ENCODE measurements at places on chromosomes 6 and 20.
A peak's percentile ranks its signal among the peaks of the same experiment; 100 is the strongest.

- DNase-seq, result no peak
Measured at GRCh38 chr20:46430921-46431712, 24.7 kb upstream of the ELMO2 start.

- no peak for DNase-seq
Measured at GRCh38 chr6:166589337-166589731, 2.9 kb upstream of the RAMACL start.

- DNase-seq, result no peak
Measured at GRCh38 chr20:47770935-47771334, 14.3 kb downstream of the SULF2 start.

DNA sequence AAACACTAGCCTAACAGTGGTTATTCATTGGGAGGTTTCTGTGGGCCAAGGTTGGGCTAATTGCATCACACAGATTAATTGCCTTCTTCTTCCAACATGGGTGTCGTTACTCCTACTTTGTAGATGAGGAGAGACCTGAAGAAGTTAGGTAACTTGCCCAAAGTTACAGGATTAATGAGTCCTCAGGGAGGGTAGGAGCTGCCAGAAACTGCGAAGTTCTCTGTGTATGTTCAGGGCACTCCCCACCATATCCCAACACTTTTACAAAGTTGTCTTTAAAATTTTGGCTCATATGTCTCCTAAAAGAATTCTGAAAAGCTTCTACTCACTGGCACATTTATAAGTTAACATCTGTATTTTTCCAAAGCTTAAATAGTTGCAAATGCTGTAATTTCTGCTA, 323.5 kb upstream of the HSF2 start:
- no peak for DNase-seq

GRCh38 chr6:36516559-36516958, 30.7 kb downstream of the STK38 start:
- no peak for DNase-seq

GRCh38 chr20:22447447-22447778, 137.0 kb downstream of the FOXA2 start:
- DNase-seq, result no peak

GRCh38 chr20:62439218-62439617, 11.9 kb upstream of the RBBP8NL start:
- no peak for DNase-seq

DNA sequence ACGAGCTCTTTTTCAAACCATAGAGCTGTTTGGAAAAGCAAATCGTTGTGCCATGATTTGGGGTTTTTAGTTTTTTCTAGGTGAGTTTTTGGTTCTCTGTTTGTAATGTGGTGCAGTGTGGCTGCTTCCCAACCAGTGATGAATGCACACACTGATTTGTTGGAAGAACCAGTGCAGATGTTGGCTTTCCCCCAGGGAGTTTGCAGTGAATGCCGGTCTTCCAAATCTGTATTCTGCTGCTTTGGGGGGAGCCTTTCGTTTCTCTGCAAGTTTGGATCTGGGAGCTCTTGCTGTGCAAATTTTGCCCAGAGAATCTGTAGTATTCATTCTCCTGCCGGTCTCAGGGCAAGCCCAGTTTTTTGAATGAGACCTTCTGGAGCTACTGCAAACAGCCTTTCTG, 14.5 kb downstream of the HECA start:
- no peak for DNase-seq

GRCh38 chr20:5654557-5654956, 95.6 kb upstream of the SHLD1 start:
- no peak for DNase-seq

- no peak for DNase-seq
Measured at GRCh38 chr6:75275067-75275466, 9.5 kb downstream of the TMEM30A start.

DNA sequence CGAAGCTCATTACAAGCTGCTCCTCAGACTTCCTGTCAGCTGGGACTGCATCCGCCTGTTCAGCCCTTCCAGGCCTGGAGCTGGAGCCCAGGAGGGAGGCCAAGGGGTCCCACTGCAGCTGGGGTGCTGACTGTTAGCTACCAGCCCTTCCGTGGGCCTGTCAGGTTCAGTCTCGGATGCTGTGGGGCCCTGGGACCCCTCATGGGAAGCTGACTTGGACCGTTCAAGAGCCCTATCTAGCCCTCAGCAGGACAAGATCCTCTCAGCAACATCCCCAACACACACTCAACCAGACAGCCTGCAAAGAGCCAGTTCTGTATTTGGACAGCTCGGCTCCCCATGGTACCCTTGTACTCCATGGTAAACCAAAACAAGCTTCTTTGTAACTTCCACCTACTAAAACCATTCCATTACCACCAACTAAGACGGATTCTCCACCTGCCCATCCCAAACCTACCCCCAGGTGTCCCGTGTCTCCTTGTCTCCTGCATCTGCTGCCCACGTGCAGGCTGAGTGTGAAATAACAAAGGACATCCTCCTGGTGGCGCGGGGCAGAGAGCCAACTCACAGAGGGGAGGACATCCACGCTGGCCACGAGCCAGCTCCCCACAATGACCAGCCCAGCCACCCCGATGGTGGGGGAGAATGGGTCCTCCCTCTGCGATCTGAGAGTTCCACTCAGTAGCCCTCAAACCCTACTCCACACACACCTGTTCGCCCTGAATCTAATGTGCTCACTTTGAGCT, 111.2 kb downstream of the TAF4 start:
- DNase-seq, result no peak

DNA sequence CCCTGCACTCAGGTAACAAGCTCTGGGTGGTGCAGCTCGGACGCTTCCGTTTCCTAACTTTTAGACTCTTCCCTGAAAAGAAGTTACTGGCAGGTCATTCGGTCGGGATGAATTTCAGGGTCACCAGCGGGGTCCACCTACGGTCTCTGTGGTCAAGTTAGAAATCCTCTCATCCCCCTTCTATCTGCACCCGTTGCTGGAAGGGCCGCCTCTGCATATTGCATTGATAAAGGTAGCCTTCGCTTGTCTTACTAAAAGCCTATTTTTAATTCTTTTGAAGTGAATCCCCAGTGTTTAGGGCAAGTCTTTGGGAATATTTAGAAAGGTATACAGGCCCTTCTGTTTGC, 47.3 kb downstream of the LRRN4 start:
- DNase-seq, result no peak

GRCh38 chr6:116954938-116955337, 77.9 kb downstream of the RFX6 start:
- no peak for DNase-seq

- DNase-seq, result no peak
Measured at GRCh38 chr6:106077170-106077569, 9.0 kb upstream of the PRDM1 start.

DNA sequence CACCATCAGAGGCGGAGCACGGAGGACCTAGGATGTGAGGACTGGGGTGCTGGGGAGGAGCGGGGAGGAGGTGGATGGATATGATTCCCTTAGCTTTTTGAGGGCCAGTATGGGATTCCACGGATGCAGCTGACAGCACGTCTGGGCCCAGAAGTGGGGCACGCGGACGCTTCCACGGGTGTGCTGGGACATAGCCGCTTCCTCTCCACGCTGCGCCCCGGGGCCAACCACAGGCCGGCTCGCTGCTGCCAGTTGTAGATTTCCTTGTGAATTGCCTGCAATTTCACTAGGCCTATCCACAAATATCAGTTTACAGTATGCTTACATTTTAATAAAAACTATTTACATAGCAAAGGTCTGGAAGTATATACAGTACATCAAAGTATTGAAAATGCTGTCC, 23.9 kb downstream of the PAX1 start:
- no peak for DNase-seq

DNA sequence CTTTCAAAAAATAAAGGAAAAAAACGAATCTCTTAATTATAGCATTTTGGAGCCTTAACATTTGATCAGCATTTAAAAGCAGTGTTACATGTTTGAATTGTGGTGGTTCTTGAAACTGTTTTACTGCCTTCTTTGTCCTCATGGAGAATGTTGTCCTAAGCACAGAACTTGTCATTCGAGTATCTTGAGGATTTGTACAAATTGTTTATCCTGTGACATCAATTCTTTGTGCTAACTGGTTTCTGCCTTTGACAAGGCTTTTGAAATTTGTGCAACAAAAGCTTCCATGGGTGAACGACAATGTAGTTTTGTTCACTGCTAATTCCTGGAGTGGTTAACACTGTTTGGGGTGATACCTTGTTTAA, 130.8 kb downstream of the SCAF8 start:
- DNase-seq, result no peak

- peak; percentile 51 for DNase-seq
Measured at GRCh38 chr20:62219992-62220665, at the start of gene HRH3. TSS of gene HRH3 (minus strand) at chr20:62220278. CDS start at chr20:62219970, 308 bp downstream.

DNA sequence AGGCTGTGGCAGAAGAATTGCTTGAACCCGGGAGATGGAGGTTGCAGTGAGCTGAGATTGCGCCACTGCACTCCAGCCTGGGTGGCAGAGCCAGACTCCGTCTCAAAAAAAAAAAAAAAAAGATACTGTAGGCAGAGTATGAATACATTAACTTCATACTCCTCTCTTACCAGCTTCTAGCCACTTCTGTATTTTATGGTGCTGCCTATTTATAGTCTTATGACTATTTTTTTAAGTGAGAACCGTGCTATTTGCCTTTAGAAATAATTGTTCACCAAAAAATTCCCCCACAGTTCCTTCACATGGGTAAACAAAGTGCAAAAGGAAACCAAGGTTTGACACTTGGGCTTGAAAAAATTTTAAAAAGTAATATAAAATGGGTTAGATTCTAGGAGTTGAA, 1.5 kb upstream of the SNRNP48 start:
- no peak for DNase-seq

DNA sequence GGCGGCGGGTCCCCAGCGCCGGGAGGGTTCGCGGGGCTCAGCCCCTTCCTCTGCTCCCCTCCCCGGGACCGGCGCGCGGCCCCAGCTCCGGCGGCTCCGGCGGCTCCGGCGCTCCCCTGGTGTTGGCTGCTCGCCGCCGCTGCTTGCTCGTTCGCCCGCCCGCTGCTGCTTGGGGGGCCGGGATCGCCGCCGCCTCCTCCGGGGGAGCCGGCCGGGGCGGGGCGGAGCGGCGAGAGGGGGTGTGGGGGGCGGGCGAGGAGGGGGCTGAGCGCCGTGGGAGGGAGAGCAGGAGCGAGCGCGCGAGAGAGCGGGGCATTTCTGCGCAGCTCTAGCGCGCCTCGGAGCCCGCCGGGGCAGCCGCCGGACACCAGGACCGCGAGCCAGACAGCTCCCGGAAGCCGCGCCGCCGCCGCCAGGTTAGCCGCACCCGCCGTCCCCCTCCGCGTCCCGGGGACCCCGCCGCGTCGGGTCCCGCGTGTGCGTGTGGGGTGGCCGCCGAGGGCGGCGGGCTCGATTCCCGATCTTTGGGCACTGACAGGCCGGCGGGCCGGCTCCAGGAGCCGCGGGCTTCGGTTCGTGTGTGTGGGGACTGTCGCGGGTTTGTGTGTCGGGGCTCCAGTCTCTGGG, 62.0 kb upstream of the EPB41L1 start:
- no peak for DNase-seq

- no peak for DNase-seq
Measured at GRCh38 chr6:113997116-113997515, 26.2 kb upstream of the HDAC2 start.
